Osteoblast (primary cell): ENCODE measurements at places on chromosomes 4 and X. TPM values are rescaled to one million over a fixed set of nuclear protein-coding genes. Genes with fewer than 3 reads are reported as not detected.

GRCh38 chr4:26822546-26822945 lies 38.1 kb upstream of the STIM2 start:
- no peak for DNase-seq

DNA sequence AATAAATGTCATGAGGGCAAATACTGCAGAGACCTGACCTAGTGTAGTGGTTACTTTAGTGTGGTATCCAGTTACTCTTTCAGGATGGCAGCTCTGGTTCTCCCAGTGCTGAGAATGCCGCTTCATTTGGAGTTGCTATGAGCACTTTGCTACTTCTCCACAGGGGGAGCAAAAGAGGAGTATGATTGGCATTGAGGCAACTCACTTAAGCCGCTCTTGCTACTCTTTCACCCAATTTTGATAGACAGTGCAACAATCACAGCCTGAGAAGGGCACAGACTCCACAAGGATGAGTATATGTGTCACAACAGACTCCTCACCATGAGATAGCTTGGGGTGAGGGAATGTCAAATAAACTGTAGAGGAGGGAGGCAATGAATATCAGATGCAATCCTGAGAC lies 81.2 kb downstream of the NPY1R start:
- no peak for DNase-seq

DNA sequence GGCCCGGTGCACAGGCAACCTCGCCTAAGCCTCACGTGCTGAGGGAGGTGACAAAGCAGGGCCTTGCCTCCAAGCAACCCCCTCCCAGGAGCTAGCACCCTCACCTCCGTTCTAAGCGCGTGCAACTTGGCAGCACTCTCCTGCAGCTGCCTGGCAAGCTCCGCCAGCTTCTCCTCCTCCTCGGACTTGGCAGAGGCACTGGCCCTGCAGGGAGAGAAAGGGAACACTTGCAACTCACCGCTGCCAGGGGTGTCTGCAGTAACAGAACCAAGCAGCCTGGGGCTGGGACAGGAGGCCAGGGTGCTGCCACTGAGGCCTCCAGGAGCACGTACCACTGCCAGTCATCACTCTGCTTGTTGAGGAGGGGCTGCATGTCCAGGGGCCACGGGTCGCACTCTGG lies 10.3 kb upstream of the TREX2 start:
- DNase-seq, result no peak

Gene FAM133A
- 0.29 and 0.36 TPM in 2 replicates for total RNA-seq

DNA sequence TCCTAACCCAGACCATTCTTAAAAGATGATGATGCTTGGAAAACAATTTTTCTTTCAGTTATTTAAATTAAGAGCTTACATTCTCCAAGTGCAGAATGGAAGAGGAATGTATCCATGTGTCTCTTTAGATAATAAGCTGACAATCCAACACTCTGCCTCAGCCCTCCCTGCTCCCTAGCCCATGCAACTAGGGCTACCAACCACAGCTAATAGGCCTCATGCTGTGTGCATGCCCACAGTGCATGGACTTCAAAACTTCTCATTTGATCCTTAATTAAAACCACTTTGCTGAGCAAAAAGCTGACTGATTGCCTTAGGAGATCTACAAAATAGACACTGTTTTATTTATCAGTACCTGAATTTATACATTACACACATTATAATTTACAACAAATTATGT lies 473.9 kb downstream of the GALNTL6 start:
- no peak for DNase-seq

DNA sequence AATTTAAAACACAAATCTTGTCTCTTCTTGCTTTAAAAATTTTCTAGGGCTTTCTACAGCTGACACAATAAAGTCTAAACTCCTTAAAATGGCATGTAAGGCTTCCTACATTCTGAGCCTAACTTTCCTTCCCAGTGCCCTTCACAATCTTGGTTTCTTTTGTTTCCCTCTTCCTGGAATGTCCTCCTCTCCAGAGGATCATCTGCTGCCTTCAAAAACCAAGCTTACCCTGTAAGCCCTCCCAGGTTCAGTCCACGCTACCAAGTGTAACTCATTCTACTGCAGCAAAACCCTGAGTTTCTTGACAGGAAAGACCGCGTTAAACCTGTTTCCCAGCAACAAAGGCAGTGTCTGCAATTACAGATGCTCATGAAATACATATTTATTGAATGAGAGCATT lies 91.3 kb downstream of the SHISA3 start:
- DNase-seq, result no peak

DNA sequence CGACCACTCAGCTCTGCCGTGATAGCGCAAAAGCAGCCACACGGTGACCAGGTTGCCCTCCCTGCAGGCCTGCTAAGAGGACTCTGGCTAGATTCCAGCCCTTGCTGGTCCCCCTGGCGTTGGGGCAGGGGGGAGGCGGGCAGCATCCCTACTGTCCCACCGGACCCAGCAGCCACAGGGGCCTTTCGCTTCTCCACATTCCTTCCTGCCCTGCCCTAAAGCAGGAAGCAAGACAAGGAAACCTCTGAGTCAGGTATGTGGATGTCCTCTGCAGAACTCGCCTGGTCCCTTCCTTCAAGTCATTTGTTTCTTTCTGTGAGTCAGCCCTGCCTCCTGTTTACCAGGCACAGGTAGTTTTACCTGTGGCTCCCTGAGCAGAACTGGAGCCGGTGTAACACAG lies 60.2 kb upstream of the CLDN34 start:
- DNase-seq, result no peak

- no peak for DNase-seq
Observed at GRCh38 chrX:10945498-10945897, 165.6 kb upstream of the HCCS start.

DNA sequence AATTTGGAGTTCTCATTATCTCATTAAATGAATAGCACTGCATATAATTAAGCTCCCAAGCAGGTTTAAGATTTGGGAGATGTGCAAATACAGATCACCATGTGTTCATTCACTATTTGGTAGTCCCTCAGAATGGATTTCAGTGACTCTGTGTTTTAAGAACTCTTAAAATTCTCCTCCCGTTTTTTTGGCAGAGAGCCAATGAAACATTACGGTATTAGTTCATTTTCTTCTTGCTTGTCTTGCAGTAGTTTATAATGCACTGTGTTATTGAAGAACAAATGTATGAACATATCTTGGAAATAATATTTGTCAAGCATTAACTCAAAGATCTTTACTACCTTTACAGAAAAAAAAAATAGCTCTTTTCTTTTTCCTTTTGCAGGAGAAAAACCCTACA lies 32.7 kb downstream of the KLF3 start:
- no peak for DNase-seq

GRCh38 chr4:7377223-7377865 lies 57.4 kb downstream of the PSAPL1 start:
- no peak for DNase-seq

Gene RHOXF2B
- not detected in 2 replicates for total RNA-seq

Gene SCML2
- 0.88 and 1.4 TPM in 2 replicates for total RNA-seq

DNA sequence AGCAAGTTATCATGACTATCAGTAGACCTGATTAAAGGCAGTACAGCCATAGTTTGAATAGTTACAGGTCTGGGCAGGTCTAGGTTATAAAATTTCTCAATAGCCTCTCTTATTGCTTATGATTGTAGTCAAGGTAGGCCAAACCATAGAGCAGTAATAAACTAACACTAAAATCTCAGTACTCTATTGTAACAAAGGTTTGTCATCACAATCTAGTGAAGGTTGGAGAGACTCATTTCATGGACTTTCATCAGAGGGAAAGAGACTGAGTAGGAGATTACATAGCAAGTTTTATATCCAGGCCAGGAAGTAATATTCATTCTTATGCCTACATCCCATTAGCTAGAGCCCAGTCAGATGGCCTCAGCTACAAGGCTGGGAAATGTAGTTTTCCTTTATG lies 141.0 kb downstream of the ASB9 start:
- no peak for DNase-seq

- no peak for DNase-seq
Observed at GRCh38 chr4:89213382-89213701, 94.3 kb downstream of the GPRIN3 start.

GRCh38 chr4:101103381-101104142 lies 243.8 kb downstream of the PPP3CA start:
- no peak for DNase-seq

Gene RIPPLY1
- total RNA-seq, result not detected in 2 replicates

Gene TMPRSS11A
- not detected in 2 replicates for total RNA-seq

- no peak for DNase-seq
Observed at GRCh38 chr4:67091673-67092072, 453.6 kb downstream of the CENPC start.

DNA sequence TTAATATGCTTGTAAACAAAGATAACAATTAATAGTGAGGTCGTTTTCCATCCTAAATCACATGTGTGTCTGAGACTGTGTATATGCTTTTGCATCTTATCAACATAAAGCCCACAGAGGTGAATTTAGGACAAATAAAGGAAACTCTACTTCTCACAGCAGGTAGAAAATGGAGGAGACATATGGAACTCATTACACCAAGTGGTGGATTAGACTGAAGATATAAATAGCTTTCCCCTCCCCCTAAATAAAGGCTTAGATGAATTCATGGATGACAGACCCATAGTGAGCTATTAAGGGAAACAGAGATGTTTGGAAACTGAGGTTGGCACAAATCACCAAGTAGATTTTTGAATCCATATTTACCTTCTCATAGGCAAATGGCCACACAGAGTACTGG lies 79.7 kb downstream of the GRIA3 start:
- DNase-seq, result no peak

DNA sequence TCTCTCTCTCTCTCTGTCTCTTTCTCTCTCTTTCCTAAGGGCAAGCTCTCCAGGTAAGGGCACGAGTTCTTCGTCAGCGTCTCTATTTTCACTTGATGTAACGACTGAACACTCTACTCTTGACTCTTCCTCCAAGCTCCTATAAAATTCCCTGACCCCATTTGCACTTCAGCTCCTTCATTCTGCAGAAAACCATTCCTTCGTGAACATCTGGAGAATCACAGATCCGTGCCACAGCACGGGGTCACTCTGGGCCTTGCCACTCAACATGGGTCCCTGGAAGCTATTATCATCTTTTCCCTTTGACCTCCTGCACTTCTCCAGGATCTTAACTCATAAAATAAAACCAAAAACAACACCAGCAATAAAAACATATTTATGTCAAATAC lies 112.0 kb upstream of the LNX1 start:
- DNase-seq, result peak; percentile 51

DNA sequence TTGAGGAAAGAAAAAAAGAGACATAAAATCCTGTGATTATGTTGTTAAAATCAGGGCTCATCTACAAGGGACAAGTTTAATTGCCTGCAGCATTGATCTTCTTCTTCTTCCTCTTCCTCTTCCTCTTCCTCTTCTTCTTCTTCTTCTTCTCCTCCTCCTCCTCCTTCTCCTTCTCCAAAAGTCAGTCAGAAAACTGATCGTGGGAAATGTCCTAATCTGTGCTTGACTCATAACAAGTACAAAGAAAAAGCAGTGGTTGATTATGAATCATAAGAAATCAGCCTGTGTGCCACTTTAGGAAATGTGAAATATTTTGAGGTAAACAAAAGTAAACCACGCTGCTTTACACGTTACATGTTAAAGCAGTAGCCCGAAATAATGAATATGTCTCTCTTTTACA lies 2.7 kb upstream of the ATP10D start:
- DNase-seq, result peak; percentile 76

Gene CDX4
- total RNA-seq, result not detected in 2 replicates

GRCh38 chr4:108979759-108980158 lies 216.9 kb upstream of the ETNPPL start:
- DNase-seq, result no peak

Gene CNKSR2
- 1.2 and 1.8 TPM in 2 replicates for total RNA-seq

- DNase-seq, result no peak
Observed at GRCh38 chrX:21394792-21395191, 20.6 kb downstream of the CNKSR2 start.

DNA sequence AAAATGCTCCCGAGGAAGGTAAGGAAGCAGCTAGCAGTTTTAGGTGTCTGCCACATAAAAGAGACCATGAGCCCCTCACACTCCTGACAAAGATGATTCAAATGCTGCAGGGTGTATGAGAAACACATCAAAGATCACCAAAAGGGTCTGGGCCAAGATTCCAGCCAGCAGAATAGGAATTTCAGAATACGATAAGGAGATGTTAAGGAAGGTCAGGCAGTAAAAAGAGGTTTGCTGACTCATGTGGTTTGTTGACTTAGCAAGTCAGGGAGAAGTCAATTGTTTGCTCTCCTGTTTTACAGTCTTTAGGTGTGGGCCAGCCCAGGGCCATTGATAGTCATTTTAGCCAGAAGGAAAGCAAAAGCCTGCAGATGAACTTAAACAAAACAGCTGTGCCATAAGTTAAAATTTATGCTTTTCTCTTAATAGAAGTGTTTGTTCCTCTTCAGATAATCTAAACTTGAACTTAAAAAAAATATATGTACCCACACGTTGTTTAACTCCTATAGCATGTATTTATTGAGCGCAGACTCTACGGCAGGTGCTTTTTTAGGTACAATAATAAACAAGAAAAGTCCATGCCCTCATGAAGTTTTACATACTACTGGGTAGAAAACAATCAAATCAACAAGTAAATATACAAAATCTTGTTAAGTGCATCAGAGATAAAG lies 115.6 kb downstream of the CAMK2D start:
- DNase-seq, result no peak

Gene CXCL10
- total RNA-seq, result not detected in 2 replicates

- peak; percentile 27 for DNase-seq
Observed at GRCh38 chr4:6695660-6696610, 2.3 kb downstream of the S100P start.

Gene IQCM
- not detected in 2 replicates for total RNA-seq

DNA sequence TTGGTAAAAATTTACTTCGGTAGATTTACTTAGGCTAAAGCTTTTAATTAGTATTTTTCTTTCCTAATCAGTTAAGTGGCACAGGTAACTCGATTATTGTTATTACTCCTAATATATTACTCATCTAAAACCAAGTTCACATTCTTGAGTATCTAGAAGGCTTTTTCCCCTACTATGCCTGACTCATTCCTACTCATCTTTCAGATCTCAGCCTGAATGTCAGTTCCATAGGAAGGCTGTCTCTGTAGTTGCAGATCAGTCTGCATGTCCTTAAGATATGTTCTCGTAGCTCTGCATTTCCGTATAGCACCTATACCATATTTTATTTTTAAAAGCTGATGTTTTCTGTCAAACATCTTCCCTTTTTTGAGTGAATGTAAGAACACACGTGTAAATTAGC lies 5.9 kb upstream of the FAM184B start:
- DNase-seq, result no peak

- DNase-seq, result no peak
Observed at GRCh38 chrX:111505783-111506182, 5.7 kb upstream of the SERTM2 start.

DNA sequence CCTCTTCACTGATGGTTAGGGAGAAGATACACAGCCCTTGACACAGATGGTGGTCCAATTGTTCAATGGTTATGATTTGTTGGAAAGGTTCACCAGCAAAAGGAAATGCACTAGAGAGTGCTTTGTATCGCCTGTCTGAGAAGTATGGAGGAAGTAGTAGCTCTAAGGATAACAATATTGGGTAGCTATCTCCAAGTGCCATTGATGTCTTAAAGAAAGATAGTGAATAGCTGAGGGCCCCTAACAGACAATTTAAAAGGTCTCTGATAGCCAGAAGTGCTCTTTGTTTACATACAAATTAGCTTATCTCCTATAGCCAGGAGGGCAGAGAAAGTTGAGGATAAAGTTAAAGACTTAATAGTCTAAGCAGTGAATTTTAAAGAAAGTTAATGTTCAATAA lies 33.9 kb upstream of the BLTP1 start:
- no peak for DNase-seq

GRCh38 chr4:13905543-13905942 lies 278.0 kb upstream of the BOD1L1 start:
- DNase-seq, result no peak

Gene PAGE4
- total RNA-seq, result not detected in 2 replicates

GRCh38 chr4:171067422-171067821 lies 745.8 kb upstream of the GALNTL6 start:
- no peak for DNase-seq

- DNase-seq, result no peak
Observed at GRCh38 chr4:1632109-1633104, 51.7 kb downstream of the FAM53A start.
